Activated T-cell treated with anti-CD3 and anti-CD28 coated beads for 48 hours (primary cell): ENCODE measurements at places on chromosomes 1 and 21.

GRCh38 chr1:101137144-101138126 is 99.4 kb upstream of the S1PR1 start:
- no peak for DNase-seq

DNA sequence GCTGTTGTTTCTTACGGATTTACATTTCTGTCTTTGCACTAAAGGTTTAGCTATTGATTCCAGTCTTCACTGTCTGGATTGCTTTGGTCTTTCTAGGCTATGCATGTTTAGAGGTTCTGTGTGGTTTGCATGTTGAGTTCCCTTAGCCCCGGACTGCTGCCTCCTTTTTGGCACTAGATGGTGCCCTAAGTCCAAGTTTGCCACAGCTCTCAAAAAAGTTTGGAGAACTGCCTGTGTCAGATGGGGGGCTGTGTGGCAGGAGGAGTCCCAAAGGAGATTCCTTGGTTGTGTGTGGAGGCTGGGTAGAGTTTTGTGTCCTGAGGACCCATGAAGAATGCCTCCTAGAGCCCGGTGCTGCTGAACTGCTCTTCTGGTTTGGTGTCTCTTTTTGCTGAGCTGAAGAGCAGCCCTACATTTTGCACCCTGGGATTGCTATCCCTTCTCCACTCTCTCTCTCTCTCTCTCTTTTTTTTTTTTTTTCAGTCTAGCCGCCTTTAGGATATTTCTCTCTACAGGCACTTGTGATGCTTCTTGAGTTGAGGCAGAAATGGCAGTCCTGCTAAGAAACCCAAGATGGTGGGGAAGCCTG is 74.4 kb downstream of the PTGS2 start:
- DNase-seq: no peak

GRCh38 chr1:215665215-215665614 is 98.1 kb downstream of the KCTD3 start:
- peak; percentile 19 for DNase-seq

DNA sequence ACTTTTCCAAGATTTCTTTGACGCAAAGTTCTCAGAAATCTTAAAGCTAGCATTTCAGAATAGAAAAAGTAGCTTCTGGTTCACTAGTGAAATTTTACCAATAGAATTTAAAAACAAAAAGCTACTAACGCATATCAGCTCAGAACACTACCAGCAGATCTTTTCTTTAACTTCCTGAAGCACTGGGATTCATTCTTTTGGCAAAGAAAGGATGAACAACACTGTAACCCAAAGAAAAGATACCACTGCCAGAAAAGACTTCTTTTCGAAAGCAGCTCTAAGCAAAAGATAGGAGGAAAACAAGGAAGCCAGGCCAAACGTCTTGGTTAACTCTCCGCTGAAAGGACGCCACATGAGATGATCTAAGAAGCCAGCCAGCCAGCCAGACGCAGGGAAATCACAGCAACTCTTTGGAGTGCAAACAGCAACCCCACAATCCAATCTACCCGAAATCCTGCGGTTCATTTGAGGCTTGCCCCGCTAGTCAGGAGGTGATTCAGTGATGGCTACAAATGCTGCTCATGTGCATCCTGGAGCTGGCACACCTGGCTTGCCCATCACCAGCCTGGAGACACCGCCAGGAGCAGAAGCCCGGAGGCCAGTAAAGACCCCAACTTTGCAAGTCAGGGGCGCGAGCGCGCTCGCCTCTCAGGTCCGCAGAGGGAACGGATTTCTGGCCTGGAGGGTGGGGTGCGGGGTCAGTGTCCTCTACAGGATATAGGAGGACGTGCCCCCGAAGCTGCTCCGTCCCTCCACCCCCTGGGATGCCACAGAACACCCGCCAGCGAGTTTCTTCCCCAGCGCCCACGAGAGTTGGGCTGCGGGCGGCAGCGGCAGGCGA is 812 bp downstream of the NBPF1 start:
- DNase-seq: no peak

GRCh38 chr1:40997096-40997495 is 17.6 kb downstream of the CTPS1 start:
- DNase-seq: no peak

- DNase-seq: no peak
These were observed 33.5 kb upstream of the PIGV start for GRCh38 chr1:26754086-26754874.
